ENCODE measurements at places on chromosomes 1 and 21.

- DNase-seq = no peak
Measured at GRCh38 chr1:205809942-205810345, 3.1 kb downstream of the SLC41A1 start.

GRCh38 chr1:225437710-225438437, 10.0 kb upstream of the LBR start:
- no peak for DNase-seq

- no peak for DNase-seq
Measured at GRCh38 chr1:226466296-226466695, 58.4 kb upstream of the PARP1 start.

- no peak for DNase-seq
Measured at GRCh38 chr1:207361889-207362288, 40.4 kb downstream of the CD55 start.

DNA sequence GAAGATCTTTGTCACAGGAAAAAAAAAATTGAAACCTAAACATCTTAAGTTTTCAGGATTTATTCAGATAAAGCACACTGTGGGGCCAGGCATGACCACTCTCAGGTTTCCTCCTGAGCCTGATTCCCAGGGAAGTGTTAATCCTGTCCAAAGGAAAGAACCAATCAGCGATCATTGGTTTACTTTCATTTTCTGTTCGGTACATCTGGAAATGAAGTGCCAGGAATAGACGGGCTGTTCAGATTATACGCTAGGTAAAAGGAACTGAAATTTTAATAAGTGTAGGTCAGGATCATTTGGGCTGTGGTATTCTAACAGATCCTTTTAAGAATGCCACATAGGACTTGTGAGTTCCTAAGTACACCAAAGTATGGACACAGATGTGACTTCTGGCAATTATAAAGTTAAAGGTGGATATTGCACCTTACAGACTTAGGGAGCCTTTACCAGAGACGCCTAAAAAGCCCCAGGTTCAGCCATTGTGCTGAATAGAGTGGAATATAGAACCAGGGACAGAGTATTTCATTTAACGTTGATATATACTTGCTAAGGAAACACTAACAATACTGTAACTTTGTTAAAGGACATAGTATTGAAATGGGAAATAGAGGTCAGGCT, 9.3 kb upstream of the CACYBP start:
- DNase-seq = no peak

DNA sequence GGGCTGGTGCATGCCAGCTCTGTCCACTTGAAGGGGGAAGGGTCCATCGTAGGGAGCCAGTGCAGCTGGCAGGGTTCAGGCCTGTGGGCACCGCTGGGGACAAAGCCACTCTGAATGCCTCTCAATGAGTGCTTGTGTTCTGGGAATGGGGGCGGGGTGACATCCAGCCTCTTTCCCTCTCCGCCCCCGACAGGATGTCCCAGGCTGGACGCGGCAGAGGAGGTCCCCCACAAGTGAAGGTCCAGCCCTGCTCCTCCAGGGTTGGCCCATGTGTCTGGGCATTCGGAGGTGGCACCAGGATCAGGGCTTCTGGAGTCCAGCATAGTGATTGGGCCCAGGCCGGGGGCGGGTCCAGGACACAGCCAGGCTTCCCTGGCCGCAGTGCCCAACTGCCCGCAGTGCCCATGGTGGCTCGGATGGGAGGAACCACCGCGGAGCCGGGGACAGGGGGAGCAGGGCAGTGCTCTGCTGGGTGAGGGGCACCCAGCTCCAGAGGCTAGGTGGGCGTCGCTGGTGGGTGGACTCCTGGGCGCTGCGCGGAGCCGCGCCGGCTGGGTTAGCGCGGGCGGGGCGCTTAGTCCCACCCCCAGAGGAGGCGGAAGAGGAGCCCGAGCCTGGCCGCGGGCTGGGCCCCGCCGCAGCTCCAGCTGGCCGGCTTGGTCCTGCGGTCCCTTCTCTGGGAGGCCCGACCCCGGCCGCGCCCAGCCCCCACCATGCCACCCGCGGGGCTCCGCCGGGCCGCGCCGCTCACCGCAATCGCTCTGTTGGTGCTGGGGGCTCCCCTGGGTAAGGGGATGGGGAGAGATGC, at the start of gene SHISA4:
Gene SHISA4, plus strand, starts transcription at position 617 of the 808 bp plus-strand sequence. Its CDS starts 97 bp downstream, at position 714.
- DNase-seq = no peak

DNA sequence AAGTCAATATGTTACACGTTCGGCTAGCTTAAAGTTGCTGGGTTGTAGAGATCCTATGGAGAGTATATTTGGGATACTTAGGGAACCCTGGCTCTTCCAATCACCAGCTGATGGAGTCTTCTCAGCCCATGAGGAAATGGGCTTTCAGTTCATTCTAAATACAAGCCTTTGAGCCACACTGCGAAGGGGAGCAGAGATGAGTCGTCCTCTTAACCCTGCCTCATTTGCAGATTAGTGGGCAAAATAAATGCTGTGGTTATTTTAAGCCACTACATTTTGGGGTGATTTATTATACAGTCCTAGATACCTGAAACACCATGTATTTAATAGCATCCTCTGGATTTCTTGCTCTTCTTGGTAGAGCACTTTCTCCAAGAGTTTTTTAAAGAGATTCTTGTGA, 19.0 kb upstream of the VCAM1 start:
- DNase-seq = no peak

DNA sequence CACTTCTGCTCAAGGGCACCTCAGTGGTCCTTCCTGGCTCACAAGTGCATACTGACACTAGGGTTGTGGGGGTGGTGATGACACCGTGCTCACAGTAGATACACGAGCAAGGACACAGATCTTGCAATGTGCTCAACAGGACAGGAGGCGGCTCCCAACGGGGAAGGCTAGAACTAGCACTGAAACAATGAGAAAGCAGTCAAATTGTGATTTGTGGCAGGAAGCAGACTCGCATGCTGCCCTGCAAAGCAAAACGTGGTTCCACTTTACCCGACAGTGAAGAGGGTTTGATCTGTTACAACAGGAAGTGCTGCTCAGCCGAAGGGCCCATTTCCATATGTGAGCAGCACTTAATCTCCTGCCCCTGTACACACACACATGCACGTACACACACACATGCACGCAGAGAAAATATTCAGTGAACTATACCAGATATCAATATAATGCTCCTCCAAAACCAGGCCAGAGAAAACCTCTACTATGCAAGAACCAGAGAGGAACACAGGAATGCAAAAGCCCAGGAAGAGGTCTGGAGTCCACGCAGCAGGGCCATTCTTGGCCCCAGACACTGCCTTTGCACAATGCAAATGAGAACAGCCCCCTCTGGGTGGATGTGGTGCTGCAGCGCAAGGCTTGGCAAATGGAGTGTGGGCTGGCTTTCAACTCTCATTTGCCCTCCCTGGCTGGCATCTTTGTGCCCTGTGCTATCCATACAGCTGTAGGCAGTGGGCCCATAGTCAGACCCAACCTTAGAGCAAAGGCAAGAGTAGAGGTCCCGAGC, 47.1 kb downstream of the KANK4 start:
- DNase-seq = peak; percentile 18

- DNase-seq = no peak
Measured at GRCh38 chr1:226454349-226454748, 46.5 kb upstream of the PARP1 start.

DNA sequence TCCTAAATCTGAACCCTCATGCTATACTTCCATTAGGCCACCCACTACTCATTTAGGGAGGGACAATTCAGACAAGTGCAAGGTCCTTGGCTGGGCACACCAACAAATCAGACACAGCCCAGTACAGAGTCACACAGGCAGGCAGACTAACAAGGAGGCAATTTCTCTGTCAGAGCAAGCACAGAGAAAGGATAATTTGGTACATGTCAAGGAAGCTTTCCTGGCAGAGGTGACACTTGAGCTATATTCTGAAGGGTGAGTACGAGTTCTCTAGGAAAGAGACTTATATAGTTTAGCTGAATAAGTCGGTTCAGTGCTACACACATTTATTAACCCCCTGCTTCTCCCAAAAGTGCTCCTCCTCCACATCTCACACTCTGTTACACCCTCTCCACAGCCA, 455.9 kb downstream of the OMA1 start:
- no peak for DNase-seq

DNA sequence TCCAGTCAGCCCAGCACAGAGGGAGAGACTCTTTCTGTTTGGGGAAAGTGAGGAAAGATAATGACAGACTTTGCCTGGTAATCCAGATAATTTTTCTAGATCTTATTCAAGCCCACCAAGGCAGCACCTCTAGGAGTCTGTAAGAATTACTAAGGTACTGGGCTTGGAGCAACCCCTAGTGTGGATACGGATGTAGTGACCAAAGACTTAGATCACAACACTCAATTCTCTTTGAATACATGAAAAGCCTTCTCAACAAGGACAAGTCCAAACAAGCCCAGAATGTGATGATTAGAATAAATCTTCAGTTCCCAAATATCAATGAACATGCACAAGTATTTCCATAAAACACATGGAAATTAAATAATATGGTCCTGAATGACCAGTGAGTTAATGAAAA, 206.9 kb downstream of the MRPL39 start:
- no peak for DNase-seq

DNA sequence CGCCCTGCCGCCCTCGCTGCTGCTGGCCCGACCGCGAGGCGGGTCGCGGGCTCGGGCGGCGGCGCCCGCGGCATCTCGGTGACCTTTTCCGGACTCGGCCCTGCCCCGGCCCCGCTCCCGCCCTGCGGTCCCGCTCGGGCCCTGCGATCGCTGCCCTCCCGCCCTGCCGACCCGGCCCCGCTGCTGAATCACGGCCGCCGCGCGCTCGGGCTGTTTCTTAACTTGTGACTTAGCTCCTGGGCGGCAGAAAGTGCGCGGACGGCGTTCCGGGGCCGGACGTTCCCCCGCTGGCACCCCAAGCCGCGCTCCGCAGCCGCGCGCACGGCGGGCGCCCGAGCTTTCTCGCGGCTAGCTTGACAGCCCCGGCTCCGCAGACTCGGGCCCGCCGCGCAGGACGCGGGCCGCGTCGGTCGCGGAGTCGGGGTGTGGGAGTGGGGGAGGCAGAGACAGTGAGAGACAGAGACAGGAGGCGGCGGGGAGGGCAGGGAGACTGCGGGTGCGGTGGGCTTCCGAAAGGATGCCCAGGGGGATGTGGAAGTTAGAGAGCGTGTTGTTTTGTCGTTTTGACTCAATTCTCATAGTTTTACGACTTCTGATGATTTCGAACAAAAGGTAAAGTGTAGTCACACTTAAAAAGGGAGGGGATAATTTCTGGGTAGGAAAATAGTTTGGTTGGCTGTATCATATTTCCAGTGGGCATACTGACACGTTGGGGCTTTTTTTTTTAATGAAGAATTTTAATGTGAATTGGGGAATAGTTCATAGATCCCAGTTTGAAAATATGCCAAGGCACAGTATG, 49.8 kb downstream of the PRDM2 start:
- no peak for DNase-seq

- no peak for DNase-seq
Measured at GRCh38 chr21:43352568-43353281, 74.2 kb downstream of the SIK1 start.

- DNase-seq = no peak
Measured at GRCh38 chr1:187848321-187848720, 1019.6 kb downstream of the PLA2G4A start.

- no peak for DNase-seq
Measured at GRCh38 chr1:10861822-10862221, 65.4 kb upstream of the CASZ1 start.

DNA sequence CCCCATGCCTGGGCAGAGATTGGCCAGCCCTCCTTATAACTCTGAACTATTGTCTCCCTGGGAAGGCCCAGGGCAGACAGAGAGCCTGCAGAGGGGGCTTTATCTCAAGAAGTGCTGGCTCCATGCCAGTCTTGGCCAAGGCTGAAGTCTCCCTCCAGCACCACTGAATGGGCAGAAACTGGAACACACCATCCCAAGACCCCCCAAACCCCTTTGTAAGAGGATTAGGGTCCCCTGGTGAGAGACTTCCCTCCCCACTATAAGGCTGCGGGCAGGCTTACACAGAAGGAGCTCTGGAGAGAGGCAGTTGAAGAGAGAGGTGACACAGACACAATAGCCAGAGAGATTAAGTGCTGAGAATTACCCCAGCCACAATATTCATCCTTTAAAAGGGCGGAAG, 97.2 kb downstream of the NAV1 start:
- no peak for DNase-seq

DNA sequence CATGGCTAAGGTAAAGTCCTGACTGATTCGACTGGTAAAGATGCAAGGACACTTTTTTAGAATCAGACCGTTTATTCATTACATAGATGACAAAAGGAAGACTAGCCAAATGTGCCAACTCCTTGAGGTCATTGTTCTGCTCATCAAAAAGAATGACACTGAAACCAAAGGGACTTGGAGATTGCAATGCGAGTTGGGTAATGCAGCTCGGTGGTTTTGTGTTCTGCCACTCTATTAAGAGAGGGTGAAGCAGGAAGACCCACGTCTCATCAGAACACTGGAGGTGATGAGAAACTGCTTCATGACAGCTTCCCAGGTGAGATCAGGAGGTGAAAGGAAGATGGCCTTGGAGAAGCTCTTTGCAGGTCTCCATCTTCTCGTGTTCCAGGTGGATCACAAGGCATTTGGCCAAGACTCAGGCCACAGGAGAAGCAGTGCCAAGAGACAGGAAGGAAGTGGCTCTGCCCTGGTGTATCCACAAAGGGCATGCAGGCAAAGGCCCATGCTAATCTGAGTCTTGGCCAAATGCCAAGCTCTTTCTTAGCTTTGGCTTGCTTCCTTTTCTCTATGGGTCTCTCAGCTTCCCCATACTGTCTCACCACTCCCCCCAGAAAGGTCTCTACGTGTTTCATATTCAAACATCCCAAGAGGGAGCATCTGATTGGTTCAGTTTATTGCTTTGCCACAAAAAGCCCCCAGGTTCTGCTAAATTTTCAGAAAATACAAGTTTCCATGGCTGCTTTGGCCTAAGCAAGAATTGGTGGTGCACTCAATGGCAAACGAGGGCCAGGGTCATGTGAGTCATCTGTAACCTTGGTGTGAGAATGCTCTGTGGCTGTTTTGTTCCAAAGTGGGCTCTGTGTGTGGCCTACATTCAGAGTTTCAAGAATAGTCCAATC, 5.7 kb upstream of the CCT8 start:
- DNase-seq = no peak

DNA sequence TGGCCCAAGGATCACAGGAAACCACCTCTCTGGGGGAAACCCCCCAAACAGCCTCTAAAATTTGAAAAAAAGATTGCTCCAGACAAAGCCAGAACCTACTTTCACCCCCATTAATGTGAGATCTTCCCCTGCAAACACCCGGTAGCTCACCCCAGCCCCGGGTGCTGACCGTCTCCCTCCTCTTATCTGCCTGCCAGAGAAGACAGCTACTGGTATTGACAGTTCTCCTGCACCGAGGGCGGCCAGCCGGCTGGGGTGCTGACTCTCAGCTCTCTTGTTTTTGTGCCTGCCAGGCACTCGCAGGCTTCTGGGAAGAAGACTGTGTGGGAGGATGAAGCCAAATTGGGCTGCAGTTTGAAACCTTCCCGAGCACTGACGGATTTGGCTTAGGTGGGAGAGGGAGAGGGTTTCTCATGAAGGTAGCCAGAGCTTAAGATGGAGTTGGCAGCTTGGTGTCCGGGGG, 48.2 kb downstream of the RASSF5 start:
- DNase-seq = no peak

Measured in activated CD8-positive, alpha-beta memory T cell treated with anti-CD3 and anti-CD28 coated beads for 1 hour (primary cell).